ENCODE measurements at places on chromosomes 2 and 18.

DNA sequence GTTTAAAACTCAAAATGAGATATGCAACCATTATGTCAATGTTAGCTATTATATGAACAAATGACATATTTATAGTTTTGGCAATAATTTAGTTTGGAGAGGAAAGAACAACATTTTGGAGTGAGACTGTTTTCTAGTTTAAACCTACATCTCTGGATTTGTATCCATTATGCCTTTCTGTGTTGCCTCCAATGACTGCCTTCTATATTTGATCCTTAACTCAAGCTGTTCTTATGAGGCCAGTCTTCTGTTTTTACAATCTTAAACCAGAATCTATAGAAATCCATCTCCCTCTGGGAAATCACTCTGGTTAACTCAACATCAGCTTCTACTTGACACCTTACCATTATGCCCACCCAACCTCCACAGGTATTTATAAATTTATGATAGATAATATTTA lies 67.5 kb downstream of the ZNF385B start:
- DNase-seq, result no peak

- no peak for DNase-seq
These were observed 48.1 kb upstream of the ARHGAP28 start for GRCh38 chr18:6681331-6681875.

DNA sequence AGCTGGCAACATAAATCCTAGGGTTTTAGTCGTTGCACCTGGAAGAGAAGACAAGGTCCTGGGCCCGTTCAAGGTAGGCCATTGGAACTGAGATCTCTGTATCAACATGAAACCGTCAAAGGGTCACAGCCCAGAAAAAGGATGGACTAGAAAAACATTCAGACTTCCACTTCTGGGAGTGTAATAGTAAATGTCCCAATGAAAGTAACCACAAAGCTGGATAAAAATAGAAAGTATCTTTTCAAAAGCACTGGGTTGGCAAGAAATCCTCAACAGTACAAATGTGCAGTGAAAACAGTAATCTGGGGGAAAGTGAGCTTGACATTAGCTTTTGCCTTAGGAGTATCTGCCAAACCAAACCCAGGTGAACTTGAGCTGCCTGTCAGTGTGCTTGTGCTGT lies 12.9 kb downstream of the CGREF1 start:
- DNase-seq, result no peak

GRCh38 chr18:66325251-66325650 lies 278.6 kb downstream of the CDH19 start:
- no peak for DNase-seq

DNA sequence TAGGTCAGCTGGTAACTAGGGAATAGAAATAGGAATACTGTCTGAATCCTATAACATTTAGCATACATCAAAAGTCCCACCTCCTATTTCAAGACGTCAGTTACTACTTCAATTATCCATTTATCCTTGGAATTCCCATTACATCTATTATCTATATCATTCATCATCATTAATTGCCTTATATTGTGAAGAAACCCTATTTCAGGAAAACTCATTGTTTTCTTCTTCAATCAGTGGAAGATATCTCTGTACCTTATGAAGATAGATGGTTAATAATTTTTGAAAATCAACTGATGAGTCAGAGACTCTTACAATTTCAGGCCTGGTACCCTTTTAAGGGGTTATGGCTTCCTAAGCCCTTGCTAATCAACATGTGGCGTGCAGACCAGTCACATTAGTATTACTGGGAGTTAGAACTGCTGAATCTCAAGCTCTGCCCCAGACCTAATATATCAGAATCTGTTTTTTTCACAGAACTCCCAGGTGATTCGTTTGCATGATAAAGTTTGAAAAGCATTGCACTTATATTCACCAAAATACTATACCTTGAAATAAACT lies 69.3 kb upstream of the PGAP1 start:
- no peak for DNase-seq

DNA sequence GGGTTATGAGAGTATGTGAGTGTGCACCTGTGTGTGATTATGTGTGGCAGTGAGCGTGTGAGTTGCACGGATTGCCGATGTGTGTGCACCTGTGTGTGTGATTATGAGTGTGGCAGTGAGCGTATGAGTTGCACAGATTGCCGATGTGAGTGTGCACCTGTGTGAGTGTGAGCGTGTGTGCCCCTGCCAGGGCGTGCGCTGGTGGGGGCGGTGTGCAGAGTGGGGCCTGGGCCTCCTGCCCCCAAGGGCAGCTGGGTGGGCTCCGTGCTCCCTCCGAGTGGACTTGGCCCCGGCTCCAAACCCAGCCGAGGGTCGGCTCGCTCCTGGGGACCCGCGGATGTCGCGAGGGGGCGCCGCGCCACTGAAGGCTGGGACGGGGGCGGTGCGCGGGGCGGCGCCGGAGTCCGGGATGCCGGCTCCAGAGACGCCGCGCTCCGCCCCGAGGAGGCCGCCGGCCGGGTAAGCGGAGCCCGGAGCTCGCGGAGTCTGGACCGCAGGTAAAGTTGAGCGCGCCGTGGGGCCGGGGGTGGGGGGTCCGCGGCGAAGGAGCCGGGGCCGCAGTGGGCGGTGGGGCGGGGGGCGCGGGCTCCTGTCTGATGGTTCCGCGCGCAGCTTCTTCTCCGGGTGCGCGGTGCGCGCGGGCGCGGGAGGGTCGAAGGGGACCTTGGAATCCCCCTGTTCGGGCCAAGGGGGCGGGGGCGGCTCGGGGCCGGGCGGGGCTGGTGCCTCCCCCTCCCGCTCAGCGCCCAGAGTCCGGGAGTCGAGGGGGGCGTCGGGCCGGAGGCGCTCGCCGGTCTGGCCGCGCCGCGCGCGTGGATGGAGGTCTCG lies at the start of gene KCNG2:
TSS of gene KCNG2 (plus strand) at position 421 of the 828 bp plus-strand sequence. CDS start 65,730 bp downstream, outside the sequence.
- no peak for DNase-seq

- no peak for DNase-seq
These were observed 23.8 kb upstream of the TTC39C start for GRCh38 chr18:23990474-23991410.

Data from thymus (tissue), 14 donors.